ENCODE measurements at places on chromosomes 7 and 10.

DNA sequence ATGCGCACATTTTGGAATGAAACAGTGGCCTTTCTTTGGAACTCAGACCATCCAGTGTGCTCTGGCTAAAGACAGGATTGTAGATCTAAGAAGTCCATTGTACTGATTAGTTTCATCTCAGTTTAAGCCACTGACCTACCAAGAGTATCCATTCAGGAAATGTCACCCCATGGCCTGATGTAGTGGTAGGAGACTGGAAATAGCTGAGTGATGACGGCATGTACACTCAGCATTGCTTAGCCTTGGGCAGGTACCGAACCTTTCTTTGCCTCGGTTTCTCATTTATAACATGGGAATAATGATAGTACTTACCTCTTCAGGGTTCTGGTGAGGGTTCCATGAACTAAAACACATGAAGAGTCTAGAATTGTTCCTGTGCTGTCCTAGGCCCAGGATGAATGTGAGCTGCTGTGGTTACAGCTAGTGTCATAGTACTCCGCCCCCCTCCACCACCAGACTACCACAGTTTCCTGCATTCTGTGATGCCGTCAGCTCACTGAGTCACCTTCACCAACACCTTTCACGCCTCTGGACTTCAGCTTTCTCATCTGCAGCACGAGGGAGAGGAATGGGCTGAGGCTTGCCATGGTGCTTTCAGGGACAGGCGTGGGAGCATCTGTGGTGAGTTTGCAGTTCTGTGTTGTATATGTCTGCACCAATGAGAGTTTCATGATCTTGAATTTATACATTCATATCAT is 484.0 kb upstream of the GALNT17 start:
- no peak for DNase-seq

- no peak for DNase-seq
Measured at GRCh38 chr7:388961-389701, 99.2 kb downstream of the FOXL3 start.

DNA sequence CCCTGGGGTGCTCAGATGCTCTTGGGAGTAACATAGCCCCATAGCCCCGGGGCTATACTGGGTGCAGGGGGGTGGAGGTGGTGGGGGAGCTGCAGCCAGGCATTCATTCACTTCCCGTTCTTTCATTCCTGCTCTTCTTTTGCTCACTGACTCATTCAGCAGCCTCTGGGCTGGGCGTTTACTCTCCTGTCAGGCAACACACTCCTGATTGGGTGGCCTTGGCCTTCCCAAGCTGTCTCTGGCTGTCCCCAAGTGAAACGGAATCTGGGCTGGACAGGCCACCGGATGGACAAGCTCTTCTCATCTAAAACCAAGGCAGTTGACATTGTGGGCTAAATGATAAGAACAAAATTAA is 34.6 kb downstream of the CHST3 start:
- no peak for DNase-seq

DNA sequence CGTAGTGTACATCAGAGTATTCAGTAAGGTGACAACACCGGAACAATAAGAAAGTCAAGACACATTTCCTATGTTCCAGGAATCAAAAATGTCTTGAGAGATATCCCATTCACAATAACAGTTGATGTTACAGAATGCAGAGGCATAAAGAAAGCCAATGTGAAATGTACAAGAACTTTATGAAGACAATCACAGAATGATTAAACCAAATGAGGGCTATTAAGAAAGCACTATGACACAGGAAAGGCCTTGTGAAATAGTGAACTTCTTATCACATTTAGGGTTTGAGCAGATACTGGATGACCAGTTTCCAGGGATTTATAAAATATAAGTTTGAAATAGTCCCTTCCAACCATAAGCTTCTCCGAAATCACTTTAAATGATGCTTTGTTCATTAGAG is 52.7 kb downstream of the VWDE start:
- DNase-seq: no peak

GRCh38 chr7:20030915-20031362 is 186.2 kb downstream of the MACC1 start:
- DNase-seq: no peak

GRCh38 chr10:29807163-29807806 is 172.5 kb upstream of the SVIL start:
- no peak for DNase-seq
